HFF-Myc (cell line): ENCODE measurements at places on chromosomes 2 and 18.

- DNase-seq, result no peak
Observed at GRCh38 chr2:190767821-190768220, 112.8 kb upstream of the GLS start.

DNA sequence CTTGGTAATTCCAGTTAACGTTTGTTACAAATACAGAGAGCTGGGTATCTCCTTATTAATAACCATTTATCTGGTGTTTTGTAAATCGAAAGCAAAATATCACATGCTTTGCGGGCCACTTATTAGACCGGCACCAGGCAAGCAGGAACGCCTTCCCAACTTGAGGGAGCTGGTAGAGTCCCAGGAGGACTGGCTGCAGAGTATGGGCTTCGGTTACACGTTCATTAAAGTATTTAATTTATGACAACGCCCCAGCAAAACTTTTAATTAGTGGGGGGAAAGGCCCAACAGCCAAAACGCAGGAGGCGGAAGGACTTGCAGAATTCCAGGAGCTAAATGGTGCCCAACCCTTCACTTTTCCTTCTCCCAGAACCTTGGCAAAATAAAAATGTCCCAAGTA, 3.7 kb downstream of the SMAD7 start:
- DNase-seq, result no peak

GRCh38 chr2:30373881-30374302, 73.2 kb upstream of the LCLAT1 start:
- no peak for DNase-seq

DNA sequence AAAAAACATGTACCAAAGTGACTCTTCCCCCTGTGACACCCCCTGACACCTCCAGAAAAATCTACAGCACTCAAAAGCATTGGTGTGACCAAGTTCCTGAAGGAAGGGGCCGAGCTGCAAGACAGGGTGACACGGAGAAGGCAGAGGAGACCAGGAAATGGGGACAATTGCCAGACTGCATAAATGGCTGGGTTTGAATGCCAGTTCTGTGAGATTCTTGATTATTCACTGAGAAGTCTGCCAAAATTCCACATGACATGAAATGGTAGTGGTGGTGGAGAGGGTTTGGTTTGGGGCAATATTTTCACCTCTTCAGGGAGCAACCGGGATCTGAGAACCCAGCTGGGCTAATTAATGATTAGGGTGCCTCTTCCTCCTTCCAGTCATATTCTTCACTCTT, 178.5 kb downstream of the ARL4C start:
- no peak for DNase-seq

- DNase-seq, result no peak
Observed at GRCh38 chr2:20571644-20572215, 79.2 kb downstream of the HS1BP3 start.

DNA sequence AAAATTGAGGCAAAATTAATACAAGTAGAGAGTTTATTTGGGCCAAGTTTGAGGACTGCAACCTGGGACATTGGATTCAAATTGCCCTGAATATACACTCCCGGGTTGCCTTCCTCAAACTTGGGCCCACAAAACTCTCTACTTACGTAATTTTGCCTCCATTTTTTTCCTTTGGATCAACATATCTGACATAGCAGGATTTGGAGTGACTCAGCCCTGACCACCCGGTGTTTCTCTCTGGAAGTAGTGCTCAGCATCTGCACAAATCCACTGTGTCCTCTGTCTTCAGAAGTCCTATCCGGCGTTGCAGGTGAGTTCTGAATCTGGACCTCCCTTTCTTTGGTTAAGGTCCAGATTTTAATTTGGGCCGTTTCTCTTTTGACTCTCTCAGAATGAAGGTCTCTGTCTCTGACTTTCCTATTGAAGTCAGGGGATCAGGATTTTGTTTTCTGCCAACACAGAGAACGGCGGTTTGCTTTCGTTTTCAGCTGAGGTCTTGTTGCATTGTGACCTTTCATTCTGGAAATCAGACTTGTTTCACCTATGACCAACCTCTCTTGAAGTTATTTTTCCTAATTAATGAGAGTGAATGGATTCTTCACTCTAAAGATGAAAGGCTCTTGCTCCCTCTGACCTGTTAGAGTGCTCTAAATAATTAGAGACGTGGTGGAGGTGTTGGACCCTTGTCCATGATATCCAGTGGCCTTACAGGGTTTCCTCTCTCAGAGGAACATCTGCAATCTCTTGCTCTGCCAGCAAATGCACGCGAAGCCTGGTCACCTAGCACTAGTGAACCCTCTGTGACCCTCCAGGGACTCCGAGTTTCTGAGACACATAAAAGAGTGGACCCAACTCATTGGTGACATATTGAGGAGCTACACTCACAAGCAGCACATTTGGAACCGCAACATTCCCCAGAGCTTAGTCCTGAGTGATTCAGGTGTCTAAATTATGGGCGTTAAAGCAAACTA, 13.6 kb downstream of the TCF23 start:
- no peak for DNase-seq

DNA sequence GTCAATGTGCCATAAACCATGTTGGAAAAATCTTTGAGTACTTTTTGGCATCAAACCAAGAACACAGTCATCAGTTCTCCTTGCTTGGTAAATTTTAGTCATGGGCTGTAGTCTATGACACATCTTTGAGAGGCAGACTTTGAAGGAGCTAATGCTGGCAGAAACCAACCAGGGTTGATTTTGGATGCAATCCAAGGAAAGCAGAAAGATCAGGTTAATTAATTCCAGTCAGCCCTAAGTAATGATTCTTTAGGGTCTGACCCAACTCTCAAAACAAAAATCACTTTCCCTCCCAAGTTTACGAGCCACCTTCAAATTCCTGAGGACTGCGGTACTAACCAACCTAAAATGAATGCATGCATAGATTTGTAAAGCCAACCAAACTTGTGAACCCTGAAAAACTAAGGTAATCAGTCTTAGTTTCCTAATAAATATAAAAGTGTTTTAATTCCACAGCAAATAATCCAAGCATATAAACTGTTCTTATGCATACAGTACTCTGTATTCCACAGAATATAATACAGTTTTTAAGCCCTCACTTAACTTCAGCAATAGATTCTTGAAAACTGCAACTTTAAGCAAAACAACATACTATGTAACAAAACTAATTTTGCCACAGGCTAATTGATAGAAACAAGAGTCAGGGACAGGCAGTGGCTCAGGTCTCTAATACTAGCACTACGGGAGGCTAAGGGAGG, 22.0 kb downstream of the AP1S3 start:
- DNase-seq, result peak; percentile 88

GRCh38 chr18:73750052-73750451, 397.6 kb downstream of the FBXO15 start:
- DNase-seq, result no peak

GRCh38 chr2:158776231-158776630, 18.9 kb upstream of the DAPL1 start:
- DNase-seq, result no peak

DNA sequence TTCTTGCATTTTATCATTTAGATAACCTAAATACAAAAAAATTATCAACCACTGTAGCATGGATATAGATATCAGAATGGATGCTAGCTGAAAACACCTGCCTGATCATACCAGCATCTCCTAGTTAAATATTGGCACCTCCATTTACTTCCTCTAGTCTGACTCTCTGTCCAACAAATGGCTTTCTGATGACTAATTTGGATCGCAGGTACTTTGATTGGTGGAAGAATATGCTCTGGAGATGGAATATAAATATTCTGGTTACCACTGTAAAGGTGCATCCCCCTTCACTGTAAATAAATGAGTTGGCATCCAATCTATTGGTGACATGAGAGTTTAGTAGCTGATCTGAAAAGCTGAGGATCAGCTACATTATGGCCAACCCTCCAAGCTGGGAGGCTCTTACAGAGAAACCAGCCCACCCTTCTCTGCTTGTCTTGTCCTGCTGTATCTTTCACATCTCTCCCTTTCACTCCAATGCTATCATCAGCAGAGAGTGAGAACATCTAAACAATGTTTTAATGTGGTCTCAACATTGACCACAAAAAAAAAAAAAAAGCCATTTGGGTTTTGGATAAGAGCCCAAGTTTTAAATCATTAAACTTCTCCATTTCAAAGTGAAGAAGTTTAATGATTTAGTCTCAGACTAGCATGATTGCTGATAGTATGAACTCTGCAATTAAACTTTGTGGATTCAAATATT, 90.5 kb downstream of the PMAIP1 start:
- DNase-seq, result no peak

DNA sequence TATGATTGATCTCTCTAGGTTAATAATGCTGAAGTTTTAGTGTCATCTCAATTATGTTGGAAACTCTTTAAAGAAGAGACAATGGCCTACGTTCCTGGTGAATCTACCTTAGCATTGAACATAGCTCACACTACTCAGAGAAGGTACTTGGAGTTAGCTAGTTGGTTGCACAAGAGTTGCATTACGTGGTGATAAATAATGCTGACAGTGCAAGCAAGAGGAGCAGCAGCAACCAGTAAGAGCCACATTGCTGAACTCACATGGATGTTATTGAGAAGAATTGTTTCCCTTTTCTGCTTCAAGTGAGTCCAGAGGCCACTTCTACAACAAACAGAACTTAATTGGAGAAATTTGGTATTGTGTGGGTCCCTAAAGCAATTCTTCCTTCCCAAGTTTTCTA, 737.1 kb downstream of the TDRD15 start:
- DNase-seq, result no peak

GRCh38 chr2:58341047-58341446, 99.9 kb upstream of the FANCL start:
- DNase-seq, result no peak

DNA sequence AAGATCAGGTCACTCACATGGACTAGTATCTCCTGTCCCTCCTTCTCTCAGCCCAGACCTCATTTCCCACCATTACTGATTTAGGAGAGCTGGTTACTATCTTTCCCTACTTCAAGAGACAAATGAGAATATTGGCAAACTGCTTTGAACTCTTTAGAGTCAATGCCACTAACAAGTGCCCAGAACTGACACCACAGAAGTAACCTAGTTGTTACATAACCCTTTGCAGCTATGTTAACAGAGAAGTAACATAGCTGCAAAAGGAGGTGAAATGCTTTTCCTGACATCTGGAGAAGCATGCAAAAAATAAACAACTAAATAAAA, 30.0 kb downstream of the TGFA start:
- no peak for DNase-seq

DNA sequence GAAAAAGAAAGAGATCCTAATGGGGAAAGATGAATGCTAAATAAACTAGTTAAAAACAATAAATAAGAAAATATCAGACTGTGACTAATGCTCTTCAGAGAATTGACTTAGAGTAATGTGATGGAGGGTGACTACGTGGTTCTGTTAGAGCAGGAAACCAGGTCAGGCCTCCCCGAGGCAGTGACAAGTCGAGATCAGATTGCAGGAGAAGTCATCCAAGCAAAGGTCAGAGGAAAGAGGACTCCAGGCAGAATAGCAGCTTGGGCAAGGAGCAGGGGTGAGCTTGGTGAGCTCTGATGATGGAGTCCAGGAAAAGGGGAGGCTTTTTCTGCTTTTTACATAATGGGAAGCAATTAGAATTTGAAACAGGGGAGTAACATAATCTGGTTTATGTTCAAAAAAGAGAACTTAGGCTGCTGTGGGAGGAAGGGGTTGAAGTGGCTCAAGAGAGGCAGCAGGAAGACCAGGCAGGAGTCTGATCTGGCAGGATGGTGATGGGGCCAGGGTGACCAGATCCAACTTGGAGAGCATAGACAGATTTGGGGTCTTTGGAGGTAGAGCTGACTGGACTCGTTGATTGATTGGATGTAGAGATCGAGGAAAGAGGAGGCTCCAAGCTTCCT, 27.3 kb upstream of the ITGB6 start:
- no peak for DNase-seq

DNA sequence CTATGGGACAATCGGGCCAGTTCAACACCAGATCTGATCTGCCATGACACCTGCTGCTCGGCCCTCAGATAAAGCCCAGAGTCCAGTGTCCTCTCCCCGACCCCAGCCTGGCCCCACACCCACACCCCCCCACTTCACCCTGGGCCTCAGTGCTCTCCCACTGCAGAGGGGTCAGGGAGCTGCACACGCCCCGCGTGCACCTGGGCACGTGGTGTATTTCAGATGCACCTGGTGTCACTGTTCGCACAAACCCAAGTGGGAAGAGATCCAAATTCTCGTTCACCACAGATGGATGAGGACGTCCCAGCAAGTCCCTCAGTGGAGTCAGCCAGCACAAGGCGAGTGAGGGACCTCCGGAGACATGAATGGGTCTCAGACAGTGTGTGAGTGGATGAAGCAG, 161.3 kb downstream of the RTP5 start:
- DNase-seq, result no peak

DNA sequence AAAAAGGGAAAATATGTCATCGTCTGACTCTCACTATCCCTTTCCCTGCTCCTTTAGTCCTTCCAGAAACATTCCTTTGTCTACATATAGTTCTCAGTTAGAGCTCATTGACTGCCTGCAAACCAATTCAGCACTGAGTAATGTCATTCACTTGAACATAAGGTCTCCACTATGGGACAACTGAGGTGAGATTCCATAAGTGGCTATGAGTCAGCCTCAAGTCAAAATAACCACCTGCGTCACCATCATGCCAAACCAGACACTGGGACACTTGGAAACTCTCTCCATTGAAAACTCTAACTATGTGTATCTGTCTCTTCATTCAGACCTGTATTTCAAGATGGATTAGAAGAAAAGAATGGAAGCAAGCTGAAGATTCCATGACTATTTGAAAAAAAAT, 878.0 kb upstream of the PIK3C3 start:
- no peak for DNase-seq

DNA sequence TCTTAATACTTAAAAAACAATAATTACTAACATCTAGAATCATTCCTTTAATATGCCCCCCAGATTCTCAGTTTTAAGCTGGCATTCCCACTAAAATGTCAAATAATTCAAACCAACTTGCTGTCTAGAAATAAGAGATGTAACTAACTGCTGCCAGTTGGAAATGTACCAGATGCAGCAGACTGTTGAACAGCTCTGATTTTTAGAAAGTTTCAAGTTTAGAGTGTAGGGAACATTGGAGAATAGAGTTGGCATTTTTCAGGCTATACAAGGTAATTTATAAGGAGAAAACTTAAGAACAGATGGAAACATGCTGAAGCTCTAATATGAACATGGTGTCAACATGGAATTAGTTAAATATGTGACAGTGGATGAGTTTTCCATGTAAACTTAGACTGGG, 101.4 kb downstream of the PTRHD1 start:
- no peak for DNase-seq

DNA sequence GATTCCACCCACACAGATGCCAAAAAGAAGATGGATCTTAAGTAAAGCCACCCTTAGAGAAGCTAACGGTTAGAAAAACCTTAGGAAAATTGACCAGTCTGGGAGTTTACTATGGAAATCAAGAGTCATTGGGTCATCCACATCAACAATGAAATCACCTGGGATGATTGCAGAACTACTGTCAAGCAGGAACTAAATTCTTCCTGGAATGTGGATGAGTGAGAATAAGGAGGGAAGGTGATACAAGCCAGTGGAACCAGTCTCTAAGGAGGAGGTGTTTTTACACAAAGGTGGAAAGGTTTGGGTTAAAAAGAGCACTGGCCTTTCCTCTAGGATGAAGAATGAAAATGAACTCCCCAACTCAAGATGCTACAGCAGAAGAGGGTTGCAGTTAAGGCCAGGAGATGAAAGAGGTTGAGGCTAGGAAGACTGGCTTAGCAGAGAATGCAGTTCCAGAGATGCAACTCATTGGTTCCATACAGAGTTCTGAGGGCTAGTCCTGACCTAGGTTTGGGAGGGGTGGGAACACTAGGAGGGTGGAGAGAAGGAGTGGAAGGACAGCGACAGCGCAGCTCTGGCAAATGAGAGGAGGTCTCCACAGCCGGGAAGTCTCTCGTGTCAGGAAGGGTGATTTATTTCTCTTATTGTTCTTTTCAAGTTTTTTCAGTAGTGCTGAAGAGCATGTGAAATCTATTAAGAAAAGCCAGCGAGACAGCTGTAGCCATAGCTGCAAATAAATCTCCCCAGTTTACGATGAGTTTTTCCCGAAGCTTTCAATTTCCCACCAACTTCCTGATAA, 27.7 kb upstream of the KDM3A start:
- DNase-seq, result no peak
